T-helper 1 cell (primary cell): ENCODE measurements at places on chromosomes 16 and 17.

DNA sequence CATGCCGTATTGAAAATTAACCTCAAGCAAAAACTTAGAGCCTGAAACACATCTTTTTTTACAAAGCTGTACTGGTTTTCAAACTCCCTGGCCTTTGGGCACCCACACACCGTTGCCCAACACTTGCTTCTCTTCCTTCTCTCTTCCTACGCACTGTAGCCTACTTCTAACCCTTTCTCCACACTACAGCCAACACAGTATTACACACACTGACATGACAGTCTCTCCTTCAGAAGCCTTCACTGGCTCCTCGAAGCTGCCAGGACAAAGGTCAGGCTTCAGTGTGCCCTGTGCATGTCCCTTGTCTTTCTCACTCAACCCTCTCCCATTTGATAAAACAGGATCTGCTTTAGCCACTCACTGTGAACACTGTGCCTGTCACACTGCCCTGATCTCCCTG is 8.0 kb downstream of the FANCA start:
- no peak for DNase-seq

DNA sequence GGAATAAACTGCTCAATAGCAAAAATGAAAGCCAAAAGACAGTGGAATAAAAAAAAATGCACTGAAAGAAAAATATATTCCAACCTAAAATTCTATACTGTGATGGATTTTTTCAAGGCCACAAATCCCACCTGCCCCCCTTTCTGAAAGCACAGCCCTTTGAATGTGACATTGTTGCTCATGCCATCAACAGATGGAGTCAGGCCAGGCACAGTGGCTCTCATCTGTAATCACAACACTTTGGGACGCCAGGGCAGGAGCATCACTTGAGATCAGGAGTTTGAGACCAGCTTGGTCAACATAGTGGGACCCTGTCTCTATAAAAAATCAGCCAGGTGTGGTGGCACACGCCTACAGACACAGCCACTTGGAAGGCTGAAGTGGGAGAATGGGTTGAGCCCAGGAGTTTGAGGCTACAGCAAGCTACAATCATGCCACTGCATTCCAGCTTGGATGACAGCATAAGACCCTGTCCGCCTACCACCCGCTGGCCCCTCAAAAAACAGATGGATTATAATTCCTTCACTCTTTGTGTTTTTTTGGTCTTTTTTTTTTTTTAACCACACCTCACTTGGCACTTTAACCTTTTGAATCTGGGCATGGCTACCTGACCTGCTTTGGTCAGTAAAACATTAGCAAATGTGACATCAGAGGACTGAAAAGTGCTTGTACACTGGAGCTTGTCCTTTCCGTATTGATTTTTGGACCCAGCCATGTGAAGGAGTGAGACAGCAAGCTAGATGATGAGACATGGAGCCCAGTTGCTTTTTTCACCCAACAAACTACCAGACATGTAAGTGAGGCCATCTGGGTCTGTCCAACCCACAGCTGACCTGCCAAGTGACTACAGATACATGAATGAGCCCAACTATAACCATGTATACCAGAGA is 36.3 kb downstream of the GLG1 start:
- DNase-seq: no peak

GRCh38 chr17:63381101-63381729 is 64.9 kb downstream of the CYB561 start:
- no peak for DNase-seq

DNA sequence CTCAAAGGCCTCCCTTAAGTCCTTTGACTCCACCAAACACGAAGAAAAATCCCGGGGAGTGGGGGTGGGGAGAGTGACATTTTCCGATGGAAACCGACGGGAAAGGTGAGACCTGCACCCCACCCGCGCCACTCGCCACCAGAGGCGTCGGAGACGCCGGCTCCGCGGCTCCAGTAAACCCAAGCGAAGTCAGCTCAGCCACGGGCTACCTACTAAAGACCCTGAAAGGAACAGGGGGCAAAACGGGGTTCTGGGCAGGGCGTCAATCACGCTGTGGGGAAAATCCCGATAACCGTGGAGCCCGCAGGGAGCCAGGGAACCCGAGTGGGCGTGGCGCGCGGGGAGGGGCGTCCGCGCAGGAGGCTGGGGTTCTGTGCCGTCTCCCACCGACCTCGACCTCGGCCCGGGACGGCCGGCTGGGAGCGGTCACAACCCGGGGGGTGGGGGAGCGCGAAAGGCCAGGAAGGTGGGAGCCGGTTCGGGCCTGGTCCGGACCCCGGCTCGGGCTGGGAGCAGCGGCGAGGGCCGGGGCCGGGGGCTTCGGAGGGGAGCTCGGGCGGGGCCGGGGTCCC is 565 bp downstream of the WDR45B start:
- peak; percentile 59 for DNase-seq
